ENCODE measurements at places on chromosomes 2 and 18.
A peak's percentile ranks its signal among the peaks of the same experiment; 100 is the strongest.

- no peak for DNase-seq
These were observed 47.2 kb upstream of the DTNB start for GRCh38 chr2:25720575-25720974.

GRCh38 chr2:33478968-33479731, 2.7 kb downstream of the RASGRP3 start:
- DNase-seq = no peak

GRCh38 chr2:26223018-26223417, 21.4 kb downstream of the HADHA start:
- DNase-seq = no peak

GRCh38 chr2:240512666-240513535, 44.9 kb downstream of the ANKMY1 start:
- DNase-seq = no peak

DNA sequence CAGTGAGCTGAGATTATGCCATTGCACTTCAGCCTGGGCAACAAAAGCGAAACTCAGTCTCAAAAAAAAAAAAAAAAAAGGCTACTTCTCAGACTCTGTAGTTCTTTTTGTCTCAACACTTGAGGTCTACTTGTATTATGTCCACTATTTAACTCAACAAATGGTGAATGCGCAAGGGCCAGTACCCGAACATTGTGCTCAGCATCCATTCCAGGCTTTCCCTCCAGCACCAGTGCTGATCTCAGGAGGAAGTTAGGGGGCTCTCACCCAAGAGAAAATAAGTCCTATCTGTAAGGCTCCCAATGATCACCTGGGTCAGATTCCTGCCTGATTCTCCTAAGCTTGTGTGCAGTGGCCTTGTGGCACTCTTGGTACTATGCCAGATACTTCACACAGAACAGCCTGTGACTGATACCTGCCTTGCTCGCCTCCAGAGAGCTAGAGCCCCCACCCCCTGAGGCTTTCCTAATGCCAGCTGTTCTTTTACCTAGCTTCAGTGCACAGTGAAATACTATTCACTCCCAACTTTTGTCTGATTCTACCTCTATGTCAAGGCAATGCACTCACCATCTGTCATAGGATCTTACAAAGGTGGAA, 74.9 kb downstream of the INO80D start:
- no peak for DNase-seq

DNA sequence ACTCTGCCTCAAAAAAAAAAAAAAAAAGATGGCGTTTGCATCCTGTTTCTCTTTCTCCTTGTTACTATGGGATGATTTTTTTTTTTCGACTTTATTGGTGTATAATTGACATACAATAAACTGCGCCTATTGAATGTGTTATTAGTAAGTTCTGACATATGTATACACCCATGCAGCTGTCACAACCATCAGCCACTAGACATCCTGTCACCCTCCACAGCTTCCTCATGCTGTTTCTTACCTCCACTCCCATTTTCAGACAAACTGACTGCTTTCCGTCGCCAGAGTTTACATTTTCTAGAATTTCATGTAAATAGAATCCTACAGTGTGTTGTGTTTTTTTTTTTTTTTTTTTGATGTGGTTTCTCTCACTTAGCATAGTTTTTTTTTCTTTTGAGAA, 27.9 kb downstream of the RRM2 start:
- no peak for DNase-seq

DNA sequence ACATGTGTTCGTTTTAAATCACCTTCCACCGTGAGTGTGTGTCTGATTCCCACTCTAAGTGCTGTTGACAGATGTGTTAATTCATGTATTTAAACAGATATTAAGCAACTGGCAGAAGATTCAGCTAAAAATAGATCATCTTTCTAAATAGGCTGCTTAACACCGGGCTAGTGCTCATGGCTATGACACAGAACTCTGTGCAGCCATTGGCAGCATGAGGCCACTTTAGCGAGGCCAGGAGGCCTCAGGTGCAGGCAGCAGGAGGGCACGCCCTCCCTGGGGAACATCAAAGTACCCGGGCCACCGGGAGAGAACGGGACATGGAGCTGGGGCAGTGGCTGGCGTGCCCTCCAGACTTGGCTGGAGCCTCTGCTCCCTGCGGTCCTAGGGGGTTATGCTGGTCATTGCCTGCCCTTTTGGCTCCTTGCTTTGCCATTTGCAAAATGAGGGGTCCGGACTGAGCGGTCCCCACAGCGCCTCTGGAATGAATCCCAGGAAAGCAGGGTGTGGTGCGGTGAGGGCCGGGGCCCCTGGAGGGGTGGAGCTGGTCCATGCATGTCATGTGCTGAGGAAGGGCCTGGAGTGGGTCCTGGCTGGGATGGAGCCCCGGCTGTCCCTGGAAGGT, 62.8 kb upstream of the HDAC4 start:
- DNase-seq = no peak

- DNase-seq = no peak
These were observed 132.9 kb downstream of the SPTBN1 start for GRCh38 chr2:54589038-54589339.

- no peak for DNase-seq
These were observed 27.2 kb downstream of the SNED1 start for GRCh38 chr2:241025639-241026038.

DNA sequence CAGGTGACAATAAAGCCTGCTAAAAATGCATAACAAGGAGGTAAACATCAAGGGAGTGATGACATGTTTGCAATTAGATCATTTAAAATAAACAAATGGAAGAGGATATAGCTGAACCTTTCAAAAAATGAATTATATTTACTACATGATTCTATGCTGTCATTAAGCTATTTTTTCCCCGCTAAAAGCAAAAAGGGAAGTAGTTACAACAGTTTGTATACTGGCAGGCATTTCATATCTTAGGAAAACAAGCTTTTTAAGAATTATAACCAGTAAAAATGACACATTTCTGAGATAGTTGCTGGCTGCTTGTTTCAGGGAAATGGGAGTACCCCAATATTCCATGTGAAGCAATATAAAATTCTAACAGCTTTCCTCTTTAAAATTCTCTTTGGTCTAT, 89.1 kb upstream of the ITGB6 start:
- no peak for DNase-seq

DNA sequence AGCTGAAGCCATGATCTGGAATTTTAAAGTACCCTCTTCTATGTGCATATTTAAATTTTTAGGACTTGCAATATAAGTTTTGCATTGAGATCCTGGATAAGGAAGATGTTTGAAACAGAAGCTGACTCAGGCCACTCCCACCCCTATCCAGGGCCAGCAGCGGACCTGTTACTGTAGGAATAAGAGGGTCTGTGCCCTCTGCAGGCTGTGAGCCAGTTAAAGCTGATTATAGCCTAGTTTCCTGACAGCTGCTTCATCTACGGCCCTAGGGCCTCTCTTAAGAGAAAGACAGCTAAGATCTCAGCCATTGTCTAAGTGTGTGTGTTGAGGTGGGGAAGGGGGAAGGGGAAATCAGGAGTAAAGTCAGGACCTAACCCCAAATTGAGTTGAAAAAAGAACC, 234.0 kb downstream of the HAUS1 start:
- peak; percentile 83 for DNase-seq

GRCh38 chr2:204180649-204181048, 244.1 kb downstream of the ICOS start:
- no peak for DNase-seq

DNA sequence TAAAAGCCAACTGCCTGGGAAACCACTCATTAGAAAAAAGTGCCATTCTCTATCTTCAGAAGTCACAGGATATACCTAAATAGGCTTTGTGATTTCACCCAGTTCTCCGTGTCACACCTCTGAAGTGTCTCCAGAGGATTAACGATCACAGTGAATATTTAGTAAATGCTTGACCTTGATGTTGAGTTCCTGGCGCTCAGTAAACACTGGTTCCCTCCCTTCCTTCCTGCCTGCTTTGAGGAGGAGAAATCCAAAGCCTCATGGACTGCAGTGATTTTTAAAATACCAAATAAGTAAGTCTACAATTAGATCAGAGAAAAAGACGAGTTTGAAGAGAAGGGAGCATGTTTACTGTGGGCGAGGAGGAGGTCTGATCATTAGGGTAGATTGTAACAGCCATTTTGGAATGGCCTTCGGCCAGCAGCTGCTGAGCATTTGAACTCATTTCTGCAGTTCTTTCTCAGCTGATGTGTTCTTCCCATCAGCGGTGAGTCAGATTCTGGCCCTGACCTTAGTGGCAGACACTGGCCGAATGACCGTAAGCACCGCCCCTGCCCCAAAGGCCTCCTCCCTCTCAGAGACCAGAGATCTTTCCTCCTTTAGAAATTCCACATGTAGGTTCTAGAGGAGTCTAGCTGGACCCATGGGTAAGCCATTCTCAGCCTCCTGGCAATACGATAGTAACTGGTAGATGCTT, 62.1 kb upstream of the SLC16A14 start:
- no peak for DNase-seq

DNA sequence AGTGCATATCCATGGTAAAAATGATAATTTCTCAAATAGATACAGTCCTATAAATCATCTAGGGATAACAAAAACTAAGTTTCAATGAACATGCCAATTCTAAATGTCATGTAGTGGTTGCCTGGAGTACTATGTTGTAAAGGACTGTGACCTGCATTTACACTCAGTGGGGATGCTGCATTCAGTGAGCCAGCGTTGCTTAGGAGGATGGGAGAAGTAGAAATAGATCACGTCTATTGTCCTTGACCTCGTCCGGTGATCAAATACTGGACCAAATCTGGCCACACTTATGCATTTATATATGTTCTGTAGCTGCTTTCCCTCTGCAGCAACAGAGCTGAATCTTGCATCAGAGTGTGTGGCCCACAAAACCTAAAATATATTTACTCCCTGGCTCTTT, 139.0 kb upstream of the ETAA1 start:
- no peak for DNase-seq

GRCh38 chr2:27095745-27096651, 9.4 kb downstream of the KHK start:
- DNase-seq = peak; percentile 91

- DNase-seq = no peak
These were observed 29.6 kb upstream of the ALPP start for GRCh38 chr2:232348936-232349335.

- DNase-seq = peak; percentile 56
These were observed 169.2 kb downstream of the CDH20 start for GRCh38 chr18:61502472-61502871.

DNA sequence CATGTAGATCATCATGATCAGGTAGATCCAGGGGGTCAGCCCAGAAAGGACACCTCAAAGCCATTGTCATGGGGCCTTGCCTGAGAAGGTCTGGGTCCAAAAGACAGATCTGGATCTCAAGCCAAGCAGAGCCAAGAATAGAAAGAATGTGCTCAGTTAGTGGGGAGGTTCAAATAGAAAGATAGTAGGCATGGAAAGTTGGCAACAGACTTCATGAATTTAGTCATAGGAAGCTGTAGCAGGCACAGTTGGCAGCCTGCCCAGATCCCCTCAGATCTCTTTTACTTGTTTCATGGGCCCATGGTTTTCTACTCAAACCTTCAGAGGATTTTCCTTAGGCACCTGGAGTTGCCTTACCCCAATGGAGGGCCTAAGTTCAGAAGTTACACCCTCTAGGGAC, 767.0 kb downstream of the SLC4A3 start:
- no peak for DNase-seq

GRCh38 chr2:203992509-203992908, 55.9 kb downstream of the ICOS start:
- no peak for DNase-seq

- no peak for DNase-seq
These were observed 17.4 kb downstream of the OSBPL1A start for GRCh38 chr18:24380163-24380747.

GRCh38 chr18:41955688-41956087, 654 bp downstream of the PIK3C3 start:
- no peak for DNase-seq

DNA sequence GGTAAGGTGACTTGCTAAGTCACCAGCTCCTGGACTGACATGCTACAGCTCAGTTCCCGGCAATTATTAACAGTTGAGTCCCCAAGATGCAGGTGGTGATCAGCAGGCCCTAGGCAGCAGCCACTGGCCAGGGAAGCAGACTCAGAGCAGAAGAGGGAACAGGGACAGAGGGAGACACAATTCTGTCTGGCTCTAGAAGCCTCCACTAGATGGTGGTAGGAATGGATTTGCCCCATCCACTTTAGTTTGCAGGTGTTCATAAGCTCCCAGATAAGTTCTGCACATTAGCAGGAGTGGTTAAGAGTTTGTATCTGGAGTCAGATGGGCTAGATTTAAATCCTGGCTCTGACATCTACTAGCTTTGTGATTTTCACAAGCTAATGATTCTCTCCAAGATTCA, 25.5 kb upstream of the SLC1A4 start:
- DNase-seq = no peak

- DNase-seq = no peak
These were observed 173.3 kb upstream of the SPRED2 start for GRCh38 chr2:65605743-65606058.

DNA sequence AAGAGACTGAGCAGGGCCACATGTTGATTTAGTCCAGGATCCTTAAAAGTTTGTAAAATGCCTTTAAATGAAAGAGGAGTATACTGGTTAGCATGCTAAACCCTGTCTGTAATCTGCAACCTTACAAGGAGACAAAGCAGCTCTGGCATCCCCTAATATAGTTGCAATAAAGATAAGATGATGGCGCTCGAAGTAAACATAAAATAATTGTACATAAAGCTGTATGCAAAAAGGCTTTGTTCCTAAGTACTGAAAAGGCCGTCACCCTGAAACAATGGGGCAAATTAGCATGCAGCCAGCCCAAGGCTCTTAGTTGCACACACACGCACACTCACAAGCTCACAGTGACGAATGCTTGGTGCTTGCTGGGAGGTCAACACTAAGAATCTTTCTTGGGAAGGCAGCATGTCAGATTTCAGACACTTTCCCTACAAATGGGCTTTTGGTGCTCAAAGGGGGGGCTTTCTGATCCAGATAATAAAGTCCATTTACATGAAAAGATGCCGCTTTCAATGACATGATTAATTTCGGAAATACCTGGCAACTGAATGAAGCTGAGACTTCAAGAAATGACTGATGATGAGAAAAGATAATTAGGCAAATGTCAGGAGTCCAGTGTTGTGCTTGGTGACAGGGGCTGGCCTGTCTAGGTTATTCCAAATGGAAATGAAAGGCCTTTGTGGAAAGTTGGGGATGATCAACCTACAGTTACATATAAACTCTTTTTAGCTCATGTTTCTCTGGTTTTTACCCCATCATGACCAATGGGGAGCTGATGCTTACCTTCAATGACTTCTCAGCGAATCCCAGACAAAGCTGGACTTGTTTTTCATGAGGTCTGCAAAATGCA, 370.3 kb downstream of the MEIS1 start:
- no peak for DNase-seq

DNA sequence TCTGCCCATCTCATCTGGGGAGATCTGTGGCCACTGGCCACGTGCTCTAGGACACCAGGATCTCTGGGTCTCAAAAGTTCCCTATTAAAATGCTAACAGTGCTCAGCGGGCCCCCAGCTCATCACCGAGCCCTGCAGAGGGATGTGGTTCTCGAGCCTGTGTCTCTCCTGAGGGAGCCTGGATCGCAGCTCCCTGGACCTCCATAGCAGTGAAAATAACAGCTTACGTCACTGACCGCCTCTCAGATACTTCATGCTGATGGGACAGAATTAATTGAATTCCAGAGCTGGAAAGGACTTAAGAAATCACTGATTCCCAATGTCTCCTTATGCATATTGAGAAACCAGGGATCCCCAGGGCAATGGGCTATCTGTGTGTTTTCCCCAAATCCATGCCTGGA, 90.0 kb downstream of the GALR1 start:
- DNase-seq = no peak

GRCh38 chr2:310994-311393, 23.1 kb upstream of the ALKAL2 start:
- DNase-seq = no peak
